ENCODE measurements at places on chromosomes 5 and 9. TPM values are rescaled to one million over a fixed set of nuclear protein-coding genes. Genes with fewer than 3 reads are reported as not detected.

GRCh38 chr5:73096239-73096575 is 24.2 kb upstream of the TMEM171 start:
- DNase-seq: no peak

DNA sequence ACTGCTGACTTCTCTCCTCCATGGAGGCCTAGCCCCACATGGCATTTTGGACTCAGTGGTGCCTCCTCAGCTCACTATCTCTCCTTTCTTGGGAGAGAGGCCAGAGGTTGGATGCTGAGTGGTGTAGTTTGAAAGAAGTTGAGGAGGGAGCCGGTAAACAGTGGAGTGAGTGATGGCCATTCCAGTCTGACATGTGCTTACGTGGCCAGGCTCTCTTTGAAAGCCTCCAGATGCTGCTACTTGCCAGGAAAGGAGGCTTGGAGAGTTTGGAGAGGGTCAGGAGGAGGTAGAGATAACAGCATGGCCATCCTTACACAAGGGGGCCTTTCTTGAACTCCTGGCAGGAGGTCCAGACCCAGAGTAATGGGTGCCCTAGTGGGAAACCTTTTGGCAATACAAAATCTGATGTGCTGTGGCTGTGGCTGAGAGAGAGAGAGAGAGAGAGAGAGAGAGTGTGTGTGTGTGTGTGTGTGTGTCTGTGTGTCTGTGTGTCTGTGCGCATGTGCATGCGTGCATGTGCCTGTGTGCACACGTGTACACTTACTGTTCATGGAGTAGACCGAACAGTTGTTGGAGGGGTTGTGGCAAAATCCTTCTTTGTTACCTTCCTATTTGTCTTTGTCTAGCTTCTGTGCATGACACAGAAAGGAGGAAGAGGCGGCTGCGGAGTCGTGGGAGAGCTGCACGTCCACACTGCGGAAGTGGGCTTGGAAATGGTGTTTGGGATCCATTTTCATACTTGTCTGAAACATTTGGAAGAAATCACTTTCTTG is 37.8 kb downstream of the RALGPS1 start:
- peak; percentile 77 for DNase-seq

- DNase-seq: no peak
Observed at GRCh38 chr5:109180668-109181067, 229.1 kb downstream of the PJA2 start.

GRCh38 chr5:122699201-122699600 is 75.7 kb upstream of the SNX2 start:
- DNase-seq: no peak

DNA sequence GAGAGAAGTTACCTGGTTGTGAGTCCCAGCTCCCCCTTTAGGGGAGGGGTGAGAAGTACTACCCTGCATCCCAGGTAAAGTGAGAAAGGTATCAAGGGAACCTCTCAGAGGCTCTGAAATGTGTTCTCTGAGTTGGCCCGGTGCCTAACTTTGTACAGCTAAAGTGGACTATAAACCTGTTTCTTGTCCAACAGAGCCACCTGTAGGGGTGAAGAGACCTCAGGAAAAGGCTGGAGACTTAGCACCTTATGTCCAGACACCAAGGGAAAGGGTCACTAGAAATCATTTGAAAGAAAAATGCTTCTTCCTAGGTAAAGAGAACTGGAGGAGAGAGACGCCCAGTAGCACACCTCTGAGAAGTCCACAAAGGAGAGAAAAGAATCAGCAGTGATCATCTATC is 108.3 kb upstream of the KIF2A start:
- no peak for DNase-seq

GRCh38 chr9:36037549-36038122 is 923 bp downstream of the RECK start:
- DNase-seq: no peak

GRCh38 chr5:98763001-98763630 is 10.3 kb upstream of the RGMB start:
- no peak for DNase-seq

DNA sequence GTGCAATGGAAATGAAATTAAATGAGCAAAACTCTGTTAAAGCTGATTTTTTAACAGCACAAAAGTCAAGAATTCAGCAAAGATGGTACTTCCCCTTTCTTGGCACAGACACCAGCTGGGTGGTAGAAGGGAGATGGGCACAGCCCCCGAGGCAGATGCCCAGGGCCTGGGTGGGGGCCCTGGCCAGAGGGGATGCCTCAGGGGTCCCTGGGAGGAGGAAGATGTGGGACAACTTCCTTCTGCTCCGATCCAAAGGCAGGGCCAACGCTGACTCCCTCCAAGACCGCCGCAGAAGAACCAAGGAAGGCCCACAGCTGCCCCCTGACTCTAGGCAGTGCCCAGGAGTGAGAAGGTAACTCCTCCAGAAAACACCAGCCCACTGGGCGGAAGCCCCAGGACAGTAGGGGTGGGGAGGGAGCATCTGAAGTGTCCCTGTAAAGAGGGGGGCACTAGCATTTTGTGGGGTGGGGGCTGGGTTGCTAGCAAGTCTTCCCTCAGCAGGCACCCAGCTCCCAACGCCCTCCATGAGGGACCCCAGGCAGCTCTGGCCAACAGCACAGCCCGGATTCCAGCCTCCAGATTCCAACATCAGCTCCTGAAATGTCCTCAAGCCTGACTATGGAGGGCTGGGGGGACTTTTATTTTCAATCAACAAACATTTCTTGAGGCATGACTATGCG is 4.9 kb downstream of the NACC2 start:
- no peak for DNase-seq

DNA sequence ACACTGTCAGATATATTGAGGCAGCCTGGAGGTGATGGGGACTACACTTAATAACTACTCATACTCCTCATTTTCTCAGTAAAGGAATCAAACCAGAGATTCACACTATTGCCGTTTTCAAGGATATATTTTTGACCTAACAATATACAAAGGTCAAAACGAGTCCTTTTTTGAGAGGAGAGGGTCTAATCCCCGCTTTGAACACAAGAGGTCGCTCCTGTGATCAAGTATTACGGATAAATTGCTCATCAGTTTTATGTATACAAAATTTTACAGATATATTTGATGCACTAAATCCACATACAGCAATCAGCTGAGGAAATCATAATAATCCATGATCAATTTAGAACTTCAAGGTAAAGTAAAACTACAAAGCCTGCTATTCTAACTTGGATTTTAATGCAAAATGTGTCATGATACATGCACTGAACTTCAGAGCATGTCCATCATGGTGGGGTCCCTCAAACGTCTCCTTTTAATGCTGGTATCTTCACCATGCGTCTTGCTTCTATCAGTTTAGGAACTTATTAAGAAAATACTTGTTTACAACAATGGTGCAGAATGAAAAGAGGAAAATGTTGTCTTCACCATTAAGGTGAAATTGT is 2.5 kb upstream of the ISL1 start:
- DNase-seq: no peak

- DNase-seq: no peak
Observed at GRCh38 chr5:73139485-73139884, 19.1 kb downstream of the TMEM171 start.

DNA sequence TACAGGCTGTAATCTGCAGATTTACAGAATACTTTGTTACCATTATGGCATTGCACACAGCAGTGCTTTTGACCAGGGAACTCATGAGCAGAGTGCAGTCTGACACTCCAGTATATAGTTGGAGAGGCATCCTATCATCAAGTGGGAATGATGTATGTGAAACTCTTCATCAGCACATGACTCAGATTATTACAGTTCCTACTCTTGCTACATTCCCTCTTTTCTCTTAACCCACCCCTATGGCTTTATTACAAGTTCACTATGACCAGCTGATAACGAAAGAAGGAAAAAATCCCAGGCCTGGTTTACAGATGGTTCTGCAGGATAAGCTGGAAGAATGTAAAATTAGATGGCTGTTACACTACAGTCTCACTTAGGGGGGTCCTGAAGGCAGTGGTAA is 385.9 kb downstream of the RASEF start:
- no peak for DNase-seq

PCDHGA6 gene
- 4.4 TPM for polyA plus RNA-seq

NME5 gene
- polyA plus RNA-seq: 0.68 TPM

CARD9 gene
- polyA plus RNA-seq: 1.1 TPM

MOB3B gene
- 1.5 TPM for polyA plus RNA-seq

Measured in hindlimb muscle (tissue), 1 donor.